ENCODE measurements at places on chromosomes 6 and 20. TPM values are rescaled to one million over a fixed set of nuclear protein-coding genes. Genes with fewer than 3 reads are reported as not detected.

- DNase-seq: no peak
Observed at GRCh38 chr6:24323632-24324337, 34.1 kb downstream of the DCDC2 start.

EYA2 gene
- 7.6 TPM for total RNA-seq

ZNF165 gene
- total RNA-seq: 1.0 TPM

GRCh38 chr6:170063851-170064602 is 226.9 kb downstream of the DLL1 start:
- no peak for DNase-seq

HTR1E gene
- total RNA-seq: 16.2 TPM

TRAPPC3L gene
- total RNA-seq: not detected

DNA sequence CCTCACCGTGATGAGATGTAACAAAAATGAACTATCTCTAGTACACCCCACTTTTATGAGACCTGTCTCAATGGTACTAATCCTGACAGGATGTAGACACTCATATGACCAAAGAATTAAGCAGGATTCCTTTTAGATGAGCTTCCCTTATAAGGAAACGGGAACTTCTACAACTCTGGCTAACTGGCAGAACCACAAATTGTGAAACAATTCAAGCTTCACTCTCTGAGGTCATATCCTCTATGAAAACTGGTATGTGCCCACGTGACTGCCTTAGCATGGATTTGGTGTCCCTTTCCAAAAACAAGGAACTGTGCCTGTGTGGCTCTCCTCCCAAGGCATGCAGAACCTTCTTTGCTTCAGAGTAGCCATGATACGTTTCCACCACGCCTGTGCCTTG is 14.1 kb upstream of the CPNE5 start:
- no peak for DNase-seq

- no peak for DNase-seq
Observed at GRCh38 chr6:14172562-14172961, 55.0 kb downstream of the CD83 start.

DNA sequence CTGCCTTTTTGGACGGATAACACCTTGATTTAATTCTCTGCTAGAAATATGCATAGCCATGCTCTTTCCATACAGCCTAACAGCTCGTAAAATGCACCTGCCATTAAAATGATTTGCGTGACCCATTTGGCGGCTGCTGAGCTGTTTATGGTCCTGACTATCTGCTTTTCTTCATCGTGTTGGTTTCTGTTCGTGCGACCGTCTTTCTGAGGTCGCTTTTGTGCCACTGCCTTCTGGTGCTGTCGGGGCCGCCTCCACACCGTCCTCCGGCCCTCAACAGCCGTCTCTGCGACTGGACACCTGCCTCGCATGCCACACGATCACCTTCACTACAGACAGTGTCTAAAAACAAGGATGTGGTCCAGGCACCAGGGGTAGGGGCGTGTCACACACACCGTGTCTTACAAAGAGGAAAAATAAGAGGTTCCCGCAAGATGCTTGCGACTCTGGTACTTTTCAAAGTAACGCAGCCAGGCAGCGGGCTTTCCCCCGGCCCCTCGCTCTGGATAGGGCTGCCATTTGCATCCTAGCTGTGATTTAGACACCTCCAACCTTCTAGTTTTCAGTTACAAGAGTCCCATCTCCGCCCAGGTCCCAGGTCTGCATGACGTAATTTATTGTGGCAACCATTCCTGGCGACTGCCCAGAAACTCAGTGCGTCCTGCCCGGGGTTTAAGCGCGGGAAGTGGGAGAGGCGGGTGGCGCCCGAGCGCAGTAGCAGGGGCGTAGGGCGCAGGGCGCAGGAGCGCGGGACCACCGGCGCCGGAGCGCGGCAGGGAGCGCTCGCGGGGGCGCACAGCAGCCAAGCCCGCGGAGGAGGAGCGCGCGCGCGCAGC is at the start of gene STMND1:
Gene STMND1 (plus strand): TSS at position 629 of the 836 bp plus-strand sequence. CDS start 208 bp downstream, outside the sequence.
- no peak for DNase-seq

DNA sequence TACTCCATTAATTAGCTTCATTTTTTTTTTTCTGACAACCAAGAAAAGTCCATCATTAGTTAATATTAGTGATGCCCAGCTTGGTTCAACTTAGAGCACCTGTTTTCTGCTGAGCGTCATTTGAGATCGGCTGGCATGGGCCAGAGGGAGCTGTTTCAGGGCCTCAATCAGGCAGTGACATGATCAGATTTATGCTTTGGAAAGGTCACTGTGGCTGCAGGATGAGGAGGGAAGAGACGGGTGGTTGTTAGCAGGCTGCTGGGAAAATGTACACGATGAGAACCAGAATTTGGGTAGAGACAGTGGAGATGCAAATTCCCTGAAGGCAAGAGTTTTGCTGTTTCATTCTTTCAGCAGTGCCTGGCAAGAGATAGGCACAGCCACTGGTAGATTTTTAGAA is 4.4 kb upstream of the STX16 start:
- DNase-seq: no peak

ABCC10 gene
- 35.8 TPM for total RNA-seq

DNA sequence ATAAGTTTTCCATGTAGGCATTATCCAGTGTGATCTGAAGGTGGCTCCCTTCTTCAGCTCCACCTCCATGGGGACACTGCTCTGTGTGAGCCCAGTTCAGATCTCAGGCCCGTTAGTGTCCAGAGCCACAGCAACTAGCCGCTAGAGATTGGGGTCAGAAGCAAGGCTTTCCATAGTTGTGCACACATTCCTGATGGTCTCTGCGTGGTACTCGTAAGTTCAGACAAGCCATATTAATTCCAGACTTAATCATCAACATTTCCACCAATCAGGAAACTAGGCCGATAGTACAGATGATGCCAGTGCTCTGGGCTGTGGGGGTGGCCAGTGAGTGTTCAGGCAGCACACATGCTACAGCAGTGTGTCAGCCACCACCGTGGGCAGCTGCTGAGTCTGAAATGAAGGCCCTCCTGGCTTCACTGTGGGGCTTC is 17.5 kb upstream of the SYNCRIP start:
- peak; percentile 56 for DNase-seq

- DNase-seq: no peak
Observed at GRCh38 chr20:34512266-34512954, 3.8 kb upstream of the DYNLRB1 start.

DNA sequence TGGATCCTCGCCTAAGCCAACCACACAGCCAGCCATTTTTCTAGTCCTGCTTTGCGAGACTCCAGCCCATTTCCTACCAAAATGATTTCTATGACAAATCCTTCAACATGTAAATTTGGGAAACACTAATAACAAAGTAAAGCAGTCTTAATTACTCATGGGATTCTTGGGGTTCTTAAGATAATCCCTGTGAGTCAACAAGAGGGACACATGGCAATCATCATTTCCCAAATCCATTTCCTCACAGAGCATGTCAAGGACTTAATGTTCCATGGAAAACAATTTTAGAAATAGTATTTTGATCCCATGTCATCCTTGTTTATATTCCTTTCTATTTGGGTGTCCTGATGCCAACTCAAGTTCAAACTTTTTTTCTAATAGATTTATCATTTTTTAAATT is 322.7 kb upstream of the NOX3 start:
- DNase-seq: no peak

DNA sequence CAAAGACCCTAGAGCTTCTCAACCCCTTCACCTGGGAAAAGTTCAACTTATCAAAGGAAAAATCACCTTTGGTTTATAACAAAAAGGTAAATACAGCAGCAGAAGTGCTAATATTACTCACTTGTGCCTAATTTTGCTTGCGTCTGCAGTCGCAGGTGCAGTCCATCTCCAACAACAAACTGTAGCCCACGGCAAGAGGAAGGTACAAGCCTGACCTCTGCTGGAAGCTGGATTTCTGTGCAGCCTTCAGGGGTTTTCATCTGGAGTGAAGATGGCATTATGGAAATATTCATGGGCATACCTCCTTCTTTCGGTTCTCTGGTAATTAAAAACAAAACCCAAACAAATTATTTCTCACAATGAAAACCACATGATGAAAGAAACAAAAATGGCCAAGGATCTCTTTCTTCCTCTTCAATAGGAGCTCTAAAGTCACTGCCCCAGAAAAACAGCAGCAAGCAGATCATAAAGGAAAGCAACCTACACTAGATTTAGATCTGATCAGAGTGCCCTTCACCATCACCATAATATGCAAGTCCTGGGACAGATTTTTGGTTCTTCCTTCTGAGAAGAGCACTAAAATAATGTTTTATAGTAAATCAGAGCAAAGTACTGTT is 7.8 kb downstream of the UBE3D start:
- DNase-seq: peak; percentile 59

DNA sequence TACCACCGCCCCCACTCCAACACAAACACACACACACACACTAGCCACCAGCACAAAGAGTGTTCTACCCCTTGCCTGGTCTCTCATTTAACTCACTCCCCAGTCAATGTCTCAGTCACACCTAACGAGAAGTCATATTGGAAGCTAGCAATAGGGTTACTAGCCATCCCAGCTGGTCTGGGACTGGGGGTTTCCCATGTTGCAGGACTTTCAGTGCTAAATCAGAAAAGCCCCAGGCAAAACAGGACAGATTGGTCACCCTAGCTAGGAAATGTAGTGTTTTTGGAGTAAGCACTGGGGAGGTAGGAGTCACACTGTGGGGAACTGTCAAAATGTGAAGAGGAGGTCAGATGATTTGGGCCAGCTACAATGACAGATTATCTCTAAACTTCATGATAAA is 158.1 kb downstream of the UNC5CL start:
- DNase-seq: no peak

DNA sequence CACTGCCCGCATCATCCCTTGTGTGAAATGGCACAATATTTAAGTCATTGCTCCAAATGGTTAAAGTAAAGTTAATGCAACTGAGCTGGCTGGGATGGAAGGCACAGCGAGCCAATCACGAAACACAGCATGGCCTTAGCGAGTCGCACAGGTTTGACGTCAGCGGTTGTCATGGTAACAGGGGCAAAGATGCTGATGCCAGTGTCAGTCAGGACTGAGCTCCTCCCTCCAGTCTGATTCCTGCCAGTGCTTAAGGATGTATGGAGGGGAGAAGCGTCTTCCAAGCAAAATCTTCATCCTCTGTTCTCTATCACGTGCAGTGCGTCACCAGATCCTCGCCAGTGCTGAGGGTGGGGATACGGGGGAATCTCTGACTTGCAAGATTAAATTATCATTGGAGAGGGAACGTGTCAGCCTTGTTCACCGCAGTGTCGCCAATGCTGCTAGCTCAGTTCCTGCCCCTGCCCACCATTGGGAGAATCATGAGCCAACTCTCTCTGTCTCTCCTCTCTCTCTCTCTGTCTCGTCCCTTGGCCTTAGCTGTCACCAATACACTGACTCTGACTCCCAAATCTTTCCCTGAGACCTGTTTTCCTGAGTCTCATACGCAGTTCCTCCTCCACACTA is 24.5 kb downstream of the TSPYL4 start:
- peak; percentile 100 for DNase-seq

TBXT gene
- total RNA-seq: not detected

- no peak for DNase-seq
Observed at GRCh38 chr6:4401408-4402368, 266.3 kb upstream of the ECI2 start.

- no peak for DNase-seq
Observed at GRCh38 chr20:44135012-44135412, 52.0 kb downstream of the JPH2 start.

GNMT gene
- 4.1 TPM for total RNA-seq

DNA sequence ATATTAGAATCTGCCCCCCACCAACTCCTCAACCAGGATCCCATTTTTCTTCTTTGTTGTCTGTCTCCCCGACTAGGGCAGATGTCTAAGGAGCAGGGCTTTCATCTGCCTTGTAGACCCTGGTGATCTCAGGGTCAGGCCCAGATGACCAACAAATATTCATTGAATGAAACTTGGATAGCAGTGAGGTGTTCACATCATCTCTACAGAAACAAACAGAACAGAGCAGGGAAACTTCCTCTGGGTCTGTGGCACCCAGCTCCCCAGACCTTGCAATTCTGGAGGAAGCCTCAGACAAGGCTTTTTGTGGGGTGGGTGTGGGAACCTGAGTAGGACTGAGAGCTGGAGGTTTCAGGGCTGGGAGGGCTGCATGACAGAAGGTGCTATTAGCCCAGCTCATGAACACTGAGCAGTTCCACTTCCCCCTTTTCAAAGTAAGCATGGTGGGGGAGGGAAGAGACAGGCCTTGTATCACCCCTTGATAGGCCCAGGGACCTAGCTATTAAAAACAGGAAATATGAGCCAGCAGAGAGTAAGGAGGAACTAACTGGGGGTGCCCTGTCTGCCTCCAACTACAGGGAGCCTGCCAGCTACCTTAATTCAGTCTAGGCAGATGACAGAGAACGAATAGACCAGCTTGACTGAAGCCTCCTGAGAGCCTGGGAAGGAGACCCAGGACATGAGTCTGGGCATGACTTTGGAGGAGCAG is 37.3 kb upstream of the TOP1 start:
- no peak for DNase-seq

DNA sequence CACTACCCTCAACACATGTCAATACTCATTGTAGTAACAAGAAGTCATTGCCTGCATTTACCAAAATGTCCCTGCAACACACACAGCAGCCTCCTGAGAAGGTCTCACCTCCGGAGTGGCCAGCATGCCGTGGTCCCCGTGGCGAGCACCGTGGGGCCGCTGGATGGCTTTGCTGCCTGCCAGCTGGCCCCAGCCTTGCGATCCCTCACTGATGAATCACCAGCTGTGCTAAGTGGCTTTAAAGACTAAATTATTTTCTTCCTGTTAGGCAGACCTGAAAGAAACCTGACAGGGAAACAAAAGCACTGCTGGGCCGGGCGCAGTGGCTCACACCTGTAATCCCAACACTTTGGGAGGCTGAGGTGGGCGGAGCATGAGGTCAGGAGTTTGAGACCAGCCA is 306.7 kb downstream of the CDH4 start:
- DNase-seq: no peak

DNA sequence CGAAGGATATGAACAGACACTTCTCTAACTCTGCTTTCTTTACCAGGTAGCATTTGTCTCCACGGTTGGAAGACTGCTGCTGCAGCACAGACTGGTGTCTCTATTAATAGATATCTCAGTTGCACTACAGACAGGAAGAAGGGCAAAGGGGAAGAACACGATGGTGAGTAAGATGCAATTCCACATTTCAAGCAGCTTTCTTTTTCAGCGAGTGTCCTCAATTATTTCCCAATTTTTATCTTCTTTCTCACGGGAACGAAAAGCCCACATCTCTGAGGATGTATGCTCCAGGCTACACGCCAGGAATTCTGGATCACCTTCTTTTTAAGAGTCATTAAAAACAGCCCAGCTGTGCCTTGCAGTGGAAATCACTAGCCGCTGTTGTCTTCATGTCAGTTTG is 311.6 kb upstream of the ECI2 start:
- DNase-seq: no peak

ABHD16A gene
- total RNA-seq: 53.5 TPM

- DNase-seq: no peak
Observed at GRCh38 chr6:109718991-109719390, 27.9 kb downstream of the FIG4 start.

DNA sequence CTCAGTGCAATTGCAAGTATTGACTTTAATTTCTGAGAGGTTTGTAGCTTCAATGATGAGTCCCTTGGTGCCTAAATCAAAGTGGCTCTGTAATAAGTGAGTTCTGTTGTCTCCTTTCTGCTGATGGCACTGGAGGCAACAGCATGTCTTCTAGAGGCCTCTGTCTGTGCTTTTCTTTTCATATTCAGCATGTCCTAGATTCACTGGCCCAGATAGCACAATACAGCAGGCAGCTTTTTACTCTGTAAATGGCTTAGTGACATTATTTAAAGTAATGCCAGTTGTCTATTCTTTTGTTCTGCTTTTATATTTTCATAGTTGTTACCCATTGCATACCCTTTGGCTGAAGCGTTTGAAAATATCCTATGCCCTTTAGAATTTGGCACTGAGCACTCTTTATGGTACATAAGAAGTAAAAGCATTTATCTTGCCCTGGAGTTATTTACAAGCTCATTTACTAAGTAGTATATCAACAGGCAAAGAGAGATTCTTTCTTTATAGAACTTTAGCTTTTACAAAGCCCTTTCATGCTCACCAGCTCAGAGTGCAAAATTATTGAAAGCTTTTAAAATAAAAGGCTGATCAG is 271.5 kb upstream of the KCNQ5 start:
- no peak for DNase-seq

Data from dorsolateral prefrontal cortex (tissue), 122 donors.